ENCODE measurements at places on chromosomes 2 and 18.

- no peak for DNase-seq
Observed at GRCh38 chr2:112710956-112711750, 9.7 kb upstream of the NT5DC4 start.

GRCh38 chr18:74451148-74451547, 6.0 kb downstream of the DIPK1C start:
- no peak for DNase-seq

DNA sequence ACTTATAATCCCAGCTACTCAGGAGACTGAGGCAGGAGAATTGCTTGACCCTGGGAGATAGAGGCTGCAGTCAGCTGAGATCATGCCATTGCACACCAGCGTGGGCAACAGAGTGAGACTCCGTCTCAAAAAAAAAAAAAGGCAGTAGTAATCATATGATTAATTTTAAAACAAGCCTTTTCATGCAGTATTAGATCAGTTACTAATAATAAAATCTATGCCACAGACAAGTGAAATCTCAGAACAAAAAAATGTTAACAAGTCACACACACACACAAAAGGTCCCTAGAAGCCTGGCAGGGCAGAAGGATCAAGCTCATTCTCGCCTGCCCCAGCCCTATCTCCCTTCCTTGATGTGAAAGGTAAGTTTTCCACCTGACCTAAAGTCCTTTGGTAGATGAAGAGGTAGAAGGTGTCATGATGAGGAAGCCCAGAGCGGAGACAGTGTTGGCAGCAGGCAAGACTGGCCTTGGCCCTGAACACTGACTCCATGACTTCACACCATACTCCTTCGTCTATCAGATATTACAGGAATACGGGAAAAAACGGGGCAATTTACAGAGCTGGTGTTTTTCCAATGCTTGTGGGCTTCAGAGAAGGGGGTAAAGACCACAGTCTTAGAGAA, 10.6 kb downstream of the KDSR start:
- DNase-seq = no peak

- no peak for DNase-seq
Observed at GRCh38 chr18:22342625-22343024, 75.1 kb downstream of the CTAGE1 start.

DNA sequence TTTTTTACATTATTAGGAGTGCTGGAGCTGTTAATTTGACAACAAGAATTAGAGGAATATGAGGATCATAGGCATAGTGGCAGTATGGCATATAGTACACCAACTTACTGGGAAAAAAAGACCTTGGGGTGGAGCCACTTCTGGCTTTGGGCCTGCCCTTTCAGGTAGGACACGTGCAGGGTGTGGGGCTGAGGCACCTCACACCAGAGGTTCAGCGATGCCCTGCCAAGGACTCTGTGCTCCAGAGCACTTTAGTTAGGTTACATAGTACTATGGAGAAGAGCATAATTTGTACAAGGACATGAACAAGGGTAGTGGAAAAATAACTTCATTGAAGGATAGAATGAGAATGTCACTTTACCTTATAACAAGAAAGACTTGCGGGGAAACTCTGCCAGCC, 77.1 kb upstream of the CD302 start:
- DNase-seq = no peak

DNA sequence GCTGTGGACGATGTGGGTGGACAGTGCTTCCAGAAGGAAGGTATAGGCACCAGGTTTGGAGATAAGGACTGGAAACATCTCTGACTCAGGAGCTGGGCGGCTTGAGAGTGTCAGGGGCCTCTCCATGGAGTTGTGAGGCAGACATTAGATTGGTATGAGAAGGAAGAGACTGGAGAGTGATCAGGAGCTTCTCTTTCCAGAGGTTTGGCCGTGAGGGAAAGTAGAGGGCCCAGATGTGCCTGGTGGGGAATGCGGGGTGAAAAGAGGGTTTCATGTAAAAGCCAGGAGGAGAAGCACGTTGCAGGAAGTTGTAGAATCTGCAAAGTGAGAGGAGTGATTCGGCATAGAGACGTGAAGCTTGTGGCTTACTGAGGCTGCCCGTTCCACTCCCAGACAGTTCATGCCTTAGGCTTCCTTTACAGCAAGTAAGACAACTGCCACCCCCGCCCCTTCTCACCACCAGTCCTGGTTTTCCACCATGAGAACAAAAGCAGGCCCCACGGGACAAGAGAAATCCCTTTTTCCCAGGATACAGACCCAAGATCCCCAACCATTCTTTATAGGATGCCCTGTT, 166.3 kb upstream of the HDAC4 start:
- no peak for DNase-seq

DNA sequence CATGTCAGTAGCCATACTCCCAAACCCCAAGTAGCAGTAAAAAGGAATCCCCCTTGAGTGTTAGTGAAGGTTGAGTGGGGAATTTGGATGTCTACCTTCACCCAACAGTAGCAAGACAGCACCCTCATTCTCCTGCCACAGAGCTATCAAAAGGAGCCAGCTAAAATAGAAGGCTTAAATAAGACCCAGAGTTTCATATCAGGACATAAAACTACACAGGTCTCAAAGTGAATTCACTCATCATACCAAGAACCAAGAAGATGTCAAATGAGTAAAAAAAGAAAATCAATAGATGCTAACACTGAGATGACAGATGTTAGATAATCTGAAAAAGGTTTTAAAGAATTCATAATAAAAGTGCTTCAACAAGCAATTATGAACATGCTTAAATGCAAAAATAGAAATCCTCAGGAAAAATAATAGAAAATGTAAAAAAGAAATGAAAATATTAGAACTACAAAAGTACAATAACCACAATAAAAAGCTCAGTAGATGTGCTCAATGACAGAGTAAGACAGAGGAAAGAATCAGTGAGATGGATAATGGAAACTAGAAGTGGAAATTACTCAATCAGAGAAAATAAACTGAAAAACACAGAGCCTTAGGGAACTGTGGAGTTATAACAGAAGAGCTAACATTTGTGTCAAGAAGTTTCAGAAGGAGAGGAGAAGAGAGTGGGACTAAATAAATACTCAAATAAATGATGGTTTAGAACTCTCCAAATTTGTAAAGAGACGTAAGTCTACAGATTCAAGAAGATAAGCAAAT, 90.5 kb downstream of the EDAR start:
- DNase-seq = no peak

GRCh38 chr2:189821953-189822748, 37.9 kb downstream of the PMS1 start:
- no peak for DNase-seq

- DNase-seq = no peak
Observed at GRCh38 chr2:165593081-165593480, 123.6 kb downstream of the CSRNP3 start.

- no peak for DNase-seq
Observed at GRCh38 chr2:182573553-182573952, 142.5 kb upstream of the DNAJC10 start.

DNA sequence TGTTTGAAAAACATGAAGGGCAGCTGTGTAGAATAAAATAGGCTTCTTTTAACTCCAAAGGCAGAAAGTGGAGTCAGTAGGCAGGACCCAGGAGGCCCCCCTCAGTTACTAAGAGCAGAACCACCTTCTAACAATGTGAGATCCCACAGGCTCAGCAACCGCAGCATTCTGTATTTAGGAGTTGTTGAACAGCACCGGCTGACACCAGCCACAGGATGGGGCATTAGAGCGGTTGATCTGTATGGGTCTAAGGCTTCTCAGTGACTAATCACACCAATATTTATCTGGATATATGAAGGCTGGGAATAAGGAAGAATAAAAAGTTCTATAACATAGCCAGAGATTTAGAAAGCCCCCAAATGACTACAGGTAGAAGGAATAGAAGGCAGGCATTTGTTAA, 51.7 kb downstream of the MYO5B start:
- no peak for DNase-seq

DNA sequence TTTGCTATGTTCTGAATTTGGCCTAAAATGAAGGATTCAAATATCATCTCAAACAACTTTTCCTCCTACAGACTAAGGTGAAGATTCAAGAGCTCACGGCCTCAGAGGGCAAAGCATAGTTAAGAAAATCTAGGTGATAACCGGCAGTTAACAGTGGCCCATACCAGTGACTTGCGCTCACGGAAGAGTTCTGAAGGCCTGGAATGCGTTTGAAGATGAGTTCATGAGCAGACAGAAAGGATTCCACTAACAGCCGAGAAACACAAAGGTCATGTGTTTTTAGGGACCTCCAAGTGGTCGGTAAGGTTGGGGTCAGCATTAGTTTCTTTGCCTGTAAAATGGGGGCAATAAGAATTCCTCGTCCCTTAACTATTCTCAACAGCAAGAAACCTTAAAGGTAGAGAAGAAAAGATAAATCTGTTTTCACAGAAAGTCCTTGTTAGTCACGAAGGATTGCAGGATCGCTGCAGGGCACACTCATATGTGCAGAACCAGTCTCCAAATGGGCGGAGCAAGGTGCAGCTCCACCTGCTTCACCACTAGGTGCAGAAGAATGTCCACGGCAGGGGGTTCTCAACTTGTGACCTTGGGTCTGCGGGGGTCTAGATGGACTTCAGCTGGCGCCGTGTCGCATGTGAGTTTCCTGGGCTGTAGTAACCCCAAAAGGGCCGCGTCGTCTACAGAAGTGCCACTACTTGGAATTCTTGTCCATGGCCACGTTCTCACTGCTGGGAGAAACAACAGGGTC, 708 bp upstream of the RPIA start:
- peak; percentile 23 for DNase-seq

GRCh38 chr18:72391427-72391826, 152.7 kb downstream of the CBLN2 start:
- DNase-seq = no peak

GRCh38 chr18:58844871-58845270, 19.8 kb upstream of the ZNF532 start:
- DNase-seq = no peak

- DNase-seq = no peak
Observed at GRCh38 chr2:107807988-107808387, 18.7 kb upstream of the RGPD4 start.

GRCh38 chr2:39394516-39394961, 42.5 kb downstream of the MAP4K3 start:
- DNase-seq = no peak

DNA sequence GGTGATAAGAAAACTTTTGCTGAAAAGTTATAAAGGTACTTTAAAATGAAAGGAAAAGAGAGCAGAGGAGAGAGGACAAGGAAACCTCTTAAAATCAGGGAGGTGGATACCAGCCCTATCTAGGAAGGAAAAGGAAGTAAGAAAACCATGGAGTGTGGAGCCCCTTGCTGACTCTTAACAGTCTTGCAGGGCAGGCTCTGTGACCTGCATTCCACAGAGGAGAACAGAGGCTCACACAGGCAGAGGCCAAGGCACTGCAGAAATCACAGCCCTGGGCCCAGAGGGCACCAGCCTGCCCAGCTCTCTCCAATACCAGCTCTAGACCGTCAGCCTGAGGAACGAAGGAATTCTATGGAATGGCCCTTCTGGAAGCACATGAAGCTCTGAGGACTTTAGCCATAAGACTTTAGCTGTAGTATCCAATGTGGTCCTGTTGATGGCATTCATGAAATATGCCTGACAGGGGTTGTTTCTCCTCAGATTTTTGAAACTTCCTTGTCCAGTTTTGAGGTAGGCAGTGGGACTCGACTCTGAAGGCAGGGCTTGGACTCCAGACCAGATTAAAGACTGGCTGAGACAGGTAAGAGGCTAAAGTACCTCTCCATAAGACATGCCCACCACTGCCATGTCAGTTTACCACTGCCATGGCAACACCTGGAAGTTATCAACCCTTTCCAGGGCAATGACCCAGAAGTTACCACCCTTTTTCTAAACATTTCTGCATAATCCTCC, 216.3 kb downstream of the ANAPC1 start:
- no peak for DNase-seq

- no peak for DNase-seq
Observed at GRCh38 chr2:181998041-181998835, 12.6 kb downstream of the PPP1R1C start.

GRCh38 chr2:185384822-185385560, 353.6 kb upstream of the FSIP2 start:
- no peak for DNase-seq

DNA sequence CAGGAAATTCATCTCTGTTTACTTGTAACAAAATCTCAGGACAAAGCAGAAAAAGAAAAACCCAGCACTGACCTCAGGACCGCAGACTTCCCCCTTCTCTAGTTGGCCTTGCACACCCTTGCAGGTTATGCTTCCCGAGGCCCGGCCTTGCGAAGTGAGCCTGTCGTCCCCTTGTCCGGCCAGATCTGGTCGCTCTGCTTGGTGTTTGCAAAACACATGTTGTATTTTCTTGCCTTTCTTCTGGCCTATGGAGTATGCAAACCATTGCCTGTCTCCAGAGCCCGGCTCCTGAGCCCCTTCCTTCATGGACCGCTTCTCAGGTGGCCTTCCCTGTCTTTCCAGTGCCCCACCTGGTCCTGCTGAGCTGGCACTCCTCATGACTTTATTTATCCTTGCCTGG, 4.8 kb downstream of the IMPA2 start:
- no peak for DNase-seq

DNA sequence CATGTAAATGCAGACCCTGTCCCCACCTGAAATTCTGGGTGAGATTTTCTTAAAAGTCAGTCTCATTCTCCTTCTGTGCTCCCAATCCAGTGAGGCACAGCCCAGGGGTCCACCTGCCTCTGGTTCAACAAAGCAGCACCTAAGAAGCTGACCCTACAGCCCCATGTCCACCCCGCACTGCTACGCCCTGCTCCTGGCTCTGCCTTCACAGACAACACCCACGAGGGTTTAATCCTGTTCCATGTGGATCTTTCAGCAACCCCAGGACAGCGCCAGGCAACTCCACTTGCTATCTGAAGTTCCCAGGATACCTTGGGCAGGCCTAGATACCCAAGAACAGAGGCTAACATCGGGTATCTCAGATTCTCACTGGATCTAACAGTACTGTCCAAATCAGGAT, 44.9 kb downstream of the HDLBP start:
- no peak for DNase-seq

DNA sequence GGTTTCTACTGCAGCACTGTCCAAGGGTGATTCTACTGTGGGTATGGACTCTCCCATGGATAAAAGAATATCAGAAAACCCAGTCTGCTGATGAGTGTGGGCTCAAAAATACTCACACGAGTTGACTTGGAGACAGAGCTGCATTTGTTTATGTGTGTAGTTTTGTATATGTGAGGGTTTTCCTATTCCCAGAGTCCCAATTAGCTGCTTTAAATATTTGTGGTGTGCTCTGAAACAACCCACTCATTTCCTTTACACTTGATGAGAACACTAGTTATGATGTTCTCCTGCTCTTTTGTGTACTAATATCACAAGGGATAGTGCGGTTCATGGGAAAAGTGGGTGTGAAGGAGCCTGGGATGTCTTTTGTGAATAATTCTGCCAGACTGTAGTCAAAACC, 337.3 kb downstream of the PLCL1 start:
- no peak for DNase-seq
